GM18507 (cell line): ENCODE measurements at places on chromosomes 5 and 9.

GRCh38 chr9:83440641-83441040 lies 97.6 kb downstream of the FRMD3 start:
- DNase-seq, result no peak

- DNase-seq, result no peak
Measured at GRCh38 chr5:116764941-116765340, 190.3 kb upstream of the SEMA6A start.

- DNase-seq, result no peak
Measured at GRCh38 chr9:132288361-132288760, 66.4 kb downstream of the SETX start.

DNA sequence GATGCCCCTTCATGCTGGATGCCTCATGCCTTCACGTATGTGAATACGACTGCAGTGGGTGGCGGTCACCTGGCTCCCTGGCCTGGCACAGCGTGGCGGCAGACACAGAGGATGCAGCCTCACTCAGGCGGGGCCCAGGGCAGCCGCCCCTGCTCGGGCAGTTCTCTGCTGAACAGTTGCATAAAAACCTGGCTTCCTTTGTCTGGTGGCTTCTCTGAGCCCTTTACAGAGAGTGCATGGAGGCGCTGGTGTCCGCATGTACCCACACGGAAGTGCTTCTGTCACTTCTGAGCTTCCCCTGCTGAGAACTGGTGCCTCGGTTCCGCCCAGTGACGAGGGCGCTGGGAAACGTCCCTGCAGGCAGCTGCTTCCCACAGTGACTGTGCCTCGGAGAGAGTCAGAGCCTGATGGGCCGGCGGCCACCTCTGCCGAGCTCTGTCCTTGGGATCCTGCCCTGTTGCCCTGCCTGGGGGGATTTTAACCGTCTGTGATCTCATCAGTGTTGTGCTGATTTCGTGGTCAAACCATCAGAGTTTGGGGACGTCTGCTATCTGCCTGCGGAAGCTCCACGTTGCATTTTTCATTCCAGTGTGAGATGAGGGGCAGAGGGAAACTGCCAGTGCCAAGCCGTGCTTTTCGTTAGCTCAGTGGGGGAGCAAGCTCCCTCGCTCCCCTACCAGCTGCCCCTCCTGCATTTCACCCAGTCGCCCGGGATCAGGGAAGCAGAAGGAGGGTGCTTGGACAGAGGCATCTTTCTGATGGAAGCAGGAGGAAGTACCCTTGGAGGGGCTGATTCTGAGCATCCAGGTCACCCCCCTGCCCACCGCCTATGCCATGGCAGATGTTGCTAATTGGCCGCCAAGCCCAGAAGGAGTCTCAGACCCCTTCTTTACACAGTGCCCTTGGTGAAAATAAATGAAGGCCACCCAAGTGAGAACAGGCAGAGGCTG lies 153.0 kb upstream of the COL5A1 start:
- no peak for DNase-seq
